ENCODE measurements at places on chromosomes 2 and 18.
A peak's percentile ranks its signal among the peaks of the same experiment; 100 is the strongest.

DNA sequence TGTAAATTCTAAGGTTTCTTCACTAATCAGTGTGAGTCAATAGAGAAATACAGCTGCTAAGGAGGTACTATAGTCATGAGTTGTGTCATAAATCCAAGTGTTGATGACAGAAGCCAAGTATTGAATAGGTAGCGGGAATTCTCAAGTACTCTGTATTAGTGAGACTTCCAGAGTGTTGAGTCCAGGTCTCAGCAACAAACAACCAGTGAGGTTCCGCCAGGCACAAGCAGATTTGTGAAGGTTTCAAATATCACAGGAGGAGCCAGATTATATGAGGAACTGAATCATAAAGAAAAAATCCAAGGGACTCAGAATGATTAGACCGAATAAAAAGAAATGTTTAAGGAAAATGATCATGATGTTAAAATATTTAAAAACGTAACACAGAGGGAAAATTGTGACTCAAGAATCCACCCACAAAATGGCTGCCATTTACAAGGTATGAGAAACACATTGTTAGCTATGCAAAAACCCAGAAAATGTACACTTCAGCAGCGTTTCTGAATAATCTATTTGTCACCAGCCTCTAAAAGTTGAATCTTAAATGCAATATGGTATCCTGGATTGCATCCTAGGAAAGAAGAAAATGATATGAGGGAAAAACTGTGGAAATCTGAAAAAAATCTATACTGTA is 27.3 kb upstream of the EVA1A start:
- DNase-seq, result no peak

DNA sequence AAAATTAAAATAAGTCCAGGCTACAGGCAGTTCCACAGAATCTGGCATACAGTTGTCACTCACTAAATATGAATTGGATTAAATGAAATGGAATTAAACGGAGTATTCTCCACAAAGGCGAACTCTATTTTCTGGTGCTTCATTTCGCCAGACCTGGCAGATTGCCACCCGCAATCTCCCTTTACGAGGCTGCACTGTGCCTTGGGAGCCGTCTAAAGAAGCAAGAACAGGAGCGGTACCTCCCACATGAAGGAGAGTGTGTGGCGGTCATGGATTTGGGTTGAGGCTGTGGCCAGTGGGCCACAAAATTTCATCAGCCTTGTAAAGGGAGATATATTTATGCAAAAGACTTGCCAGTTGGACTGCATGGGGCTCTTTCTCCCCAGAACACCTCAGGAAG is 151.0 kb downstream of the OSR1 start:
- no peak for DNase-seq

- DNase-seq, result no peak
These were observed 41.2 kb upstream of the HNRNPA3 start for GRCh38 chr2:177171418-177171865.

GRCh38 chr2:202084265-202084664 is 11.2 kb downstream of the KIAA2012 start:
- DNase-seq, result no peak

- DNase-seq, result no peak
These were observed 22.5 kb upstream of the RMND5A start for GRCh38 chr2:86697551-86698104.

DNA sequence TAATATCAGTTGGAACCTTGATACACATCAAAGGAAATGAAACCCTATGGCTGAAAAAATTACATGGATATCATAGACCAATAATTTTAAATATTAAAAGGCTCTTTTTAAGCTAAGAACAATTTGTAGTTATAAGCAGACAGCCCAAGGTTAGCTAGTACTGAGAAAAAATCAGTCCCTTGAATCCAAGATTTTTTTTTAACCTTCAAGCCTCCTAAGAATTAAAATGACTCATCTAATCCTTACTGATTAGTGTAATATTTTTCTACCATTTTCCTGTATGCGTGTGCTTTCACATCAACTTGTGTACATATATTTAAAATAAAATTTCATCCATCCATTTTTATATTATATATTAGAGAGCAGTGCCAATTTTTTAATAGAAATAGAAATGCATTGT is 1004.9 kb upstream of the ZEB2 start:
- no peak for DNase-seq

- no peak for DNase-seq
These were observed 21.0 kb upstream of the HES6 start for GRCh38 chr2:238260883-238261282.

GRCh38 chr2:216560838-216561270 is 62.2 kb downstream of the RPL37A start:
- no peak for DNase-seq

DNA sequence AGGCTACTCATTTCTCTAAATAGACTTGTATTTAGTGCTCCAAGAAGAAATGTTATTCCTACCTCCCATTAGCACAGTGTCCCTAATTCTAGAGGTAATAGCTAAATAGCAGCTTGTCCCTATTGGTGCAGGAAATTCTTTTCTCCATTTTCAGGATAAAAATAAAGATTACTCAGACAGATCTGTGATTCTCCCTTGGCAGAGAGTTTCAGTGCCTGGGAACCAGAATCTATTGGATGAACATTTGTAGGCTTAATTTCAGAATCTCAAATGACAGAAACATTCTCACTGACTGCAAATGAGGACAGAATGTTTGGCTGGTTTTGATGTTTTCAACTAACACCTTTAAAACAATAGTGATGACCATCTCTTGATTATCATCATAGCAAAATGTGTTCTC is 33.3 kb upstream of the LGALSL start:
- DNase-seq, result no peak

DNA sequence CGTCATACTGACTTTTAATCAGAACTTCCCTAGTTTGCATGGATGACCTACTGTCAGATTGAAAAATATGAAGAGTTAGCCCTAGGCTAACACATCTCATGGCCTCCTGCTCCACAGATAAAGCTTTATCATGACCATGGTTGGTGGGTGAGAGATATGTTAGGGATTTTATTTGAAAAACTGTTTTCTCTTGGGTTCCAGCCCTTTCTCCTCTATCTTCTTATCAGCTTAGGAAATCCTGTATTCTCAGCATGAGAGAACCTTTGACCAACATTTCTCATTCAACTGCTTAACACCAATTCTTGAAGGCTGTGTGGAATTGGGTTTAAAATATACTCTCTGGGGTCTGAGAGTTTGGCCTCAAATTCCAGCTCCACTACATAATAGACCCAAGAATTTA is 1407.0 kb upstream of the CELF4 start:
- DNase-seq, result no peak

- DNase-seq, result peak; percentile 70
These were observed 45.4 kb upstream of the RND3 start for GRCh38 chr2:150532879-150533278.

GRCh38 chr2:96082211-96083063 is 33.9 kb downstream of the ADRA2B start:
- DNase-seq, result no peak

DNA sequence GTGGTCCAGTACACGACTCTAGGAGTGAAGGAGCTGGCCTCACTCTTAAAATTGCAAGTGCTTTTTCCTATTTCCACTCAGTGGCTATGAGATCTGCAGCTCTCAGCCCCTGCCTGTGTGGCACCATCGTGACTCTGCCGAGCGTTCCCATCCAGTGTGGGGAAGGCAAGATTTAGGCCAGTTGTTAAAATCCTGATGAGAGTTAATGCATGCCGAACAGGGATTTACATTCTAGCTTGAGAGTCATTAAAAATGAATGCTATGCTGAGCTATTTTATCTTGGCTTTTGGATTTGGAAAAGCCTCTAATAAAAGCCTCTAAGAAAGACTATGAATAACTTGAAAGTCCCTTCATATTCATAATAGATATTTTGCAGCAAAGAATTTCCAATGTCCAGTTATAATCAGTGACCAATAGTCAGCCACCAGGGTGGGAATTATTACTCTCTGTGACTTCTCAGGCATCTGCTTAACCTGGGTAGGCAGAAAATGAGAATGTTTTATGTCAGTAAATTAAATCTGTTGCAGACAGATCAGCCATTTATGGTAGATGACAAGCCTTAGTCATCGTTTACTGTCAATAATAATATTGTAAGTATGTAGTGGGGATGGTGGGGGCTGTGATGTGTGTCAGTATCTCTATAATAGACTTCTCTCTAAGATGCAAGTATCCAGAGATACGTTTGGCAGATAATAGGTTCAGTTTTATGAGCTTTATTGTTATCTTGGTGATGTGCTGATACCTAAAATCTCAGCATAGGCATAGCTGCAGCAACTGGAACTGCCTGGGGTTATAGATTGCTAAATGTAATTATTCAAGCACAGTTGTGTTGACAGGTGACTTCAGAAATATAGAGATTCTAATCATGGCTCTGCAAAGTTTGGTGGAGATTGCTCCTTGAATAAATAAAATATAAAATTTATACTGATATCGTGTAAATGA is 207.8 kb downstream of the SOCS6 start:
- DNase-seq, result no peak

GRCh38 chr18:3526421-3527354 is 76.7 kb downstream of the TGIF1 start:
- no peak for DNase-seq
